ENCODE measurements at places on chromosomes 3 and 15. TPM values are rescaled to one million over a fixed set of nuclear protein-coding genes. Genes with fewer than 3 reads are reported as not detected.

The ADAMTSL3 gene
- 0.03 TPM for total RNA-seq

The DNAJC13 gene
- 52.5 TPM for total RNA-seq

The SERPINI2 gene
- total RNA-seq = not detected

The GOLGA6D gene
- not detected for total RNA-seq

The DAZL gene
- 0.07 TPM for total RNA-seq

The GOLGA8H gene
- 0.77 TPM for total RNA-seq

The IL5RA gene
- not detected for total RNA-seq

The SEMA3B gene
- total RNA-seq = 4.0 TPM

The RAD18 gene
- total RNA-seq = 34.7 TPM

The SLC38A3 gene
- total RNA-seq = not detected

The PLOD2 gene
- 74.7 TPM for total RNA-seq

The GNAT1 gene
- total RNA-seq = not detected

The UBE3A gene
- total RNA-seq = 64.7 TPM

The NRROS gene
- total RNA-seq = 7.1 TPM

The ITIH1 gene
- total RNA-seq = not detected
